Islet precursor cell (in vitro differentiated cells): ENCODE measurements at places on chromosomes 13 and 19.

DNA sequence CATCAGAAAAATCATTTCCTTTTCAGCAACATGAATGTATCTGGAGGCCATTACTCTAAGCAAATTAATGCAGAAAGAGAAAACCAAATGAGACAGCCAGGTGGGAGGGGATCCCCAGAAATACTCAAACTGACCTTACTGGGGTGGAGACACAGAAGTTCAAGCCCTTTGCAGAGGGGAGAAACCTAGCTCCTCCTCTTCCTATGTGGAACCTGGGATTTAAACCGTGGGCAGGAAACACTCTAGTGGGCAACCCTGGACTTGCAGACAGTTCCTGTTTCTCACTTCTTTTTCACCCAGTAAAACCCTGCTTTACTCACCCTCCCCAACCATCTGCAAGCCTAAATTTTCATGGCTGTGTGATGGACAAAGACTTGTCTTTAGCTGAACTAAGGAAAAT, 61.3 kb downstream of the SLITRK6 start:
- DNase-seq: no peak

- DNase-seq: no peak
These were observed 53.3 kb downstream of the SOX21 start for GRCh38 chr13:94658926-94659597.

GRCh38 chr19:13670846-13671245, 93.5 kb upstream of the MRI1 start:
- DNase-seq: no peak

GRCh38 chr19:47110521-47111005, 3.0 kb downstream of the ZC3H4 start:
- DNase-seq: no peak

DNA sequence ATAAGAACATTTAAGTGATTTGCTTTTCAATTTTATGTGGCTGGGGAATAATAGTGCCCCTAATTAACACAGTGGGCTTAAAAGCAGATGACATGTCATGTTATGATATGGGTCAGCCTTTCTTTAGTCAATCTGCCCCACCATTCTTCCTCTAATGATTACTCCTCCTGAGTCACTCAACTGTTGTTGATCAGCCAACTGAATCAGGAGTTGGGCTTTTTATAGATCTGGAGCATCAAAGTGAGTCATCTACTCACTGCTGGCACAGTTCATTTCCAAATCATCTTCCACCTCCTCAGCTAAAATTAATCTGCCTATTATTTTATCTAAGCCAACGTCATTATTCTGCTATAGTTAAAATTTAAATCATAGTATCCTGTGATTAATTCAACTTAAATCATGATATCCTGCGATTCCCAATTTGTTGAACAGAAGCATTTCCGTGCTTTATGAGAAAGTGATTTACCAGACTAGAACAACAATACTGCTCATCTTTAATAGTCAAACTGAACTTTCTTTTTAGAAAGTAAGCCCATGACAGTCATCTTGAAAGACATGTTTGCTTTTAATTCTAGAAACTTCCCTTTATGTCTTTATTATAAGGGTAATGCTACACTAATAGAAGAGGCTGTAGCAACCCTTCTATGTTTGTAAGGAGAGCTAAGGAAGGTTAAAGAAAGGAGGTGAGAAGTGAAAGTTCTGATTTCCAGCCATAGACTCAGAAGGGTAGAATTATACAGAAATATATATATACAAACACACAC, 551.4 kb downstream of the TBC1D4 start:
- DNase-seq: no peak

DNA sequence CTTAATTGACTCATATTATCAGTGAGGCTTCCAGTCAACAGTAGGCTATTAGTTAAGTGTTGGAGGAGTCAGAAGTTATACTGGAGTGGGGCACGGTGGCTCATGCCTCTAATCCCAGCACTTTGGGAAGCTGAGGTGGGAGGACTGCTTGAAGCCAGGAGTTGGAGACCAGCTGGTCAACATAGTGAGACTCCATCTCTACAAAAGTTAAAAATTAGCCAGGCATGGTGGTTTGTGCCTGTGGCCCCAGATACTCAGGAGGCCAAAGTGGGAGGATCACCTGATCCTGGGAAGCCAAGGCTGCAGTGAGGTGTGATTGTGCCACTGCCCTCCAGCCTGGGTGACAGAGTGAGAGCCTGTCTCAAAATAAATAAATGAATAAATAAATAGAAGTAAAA, 53.2 kb downstream of the COMP start:
- DNase-seq: no peak

DNA sequence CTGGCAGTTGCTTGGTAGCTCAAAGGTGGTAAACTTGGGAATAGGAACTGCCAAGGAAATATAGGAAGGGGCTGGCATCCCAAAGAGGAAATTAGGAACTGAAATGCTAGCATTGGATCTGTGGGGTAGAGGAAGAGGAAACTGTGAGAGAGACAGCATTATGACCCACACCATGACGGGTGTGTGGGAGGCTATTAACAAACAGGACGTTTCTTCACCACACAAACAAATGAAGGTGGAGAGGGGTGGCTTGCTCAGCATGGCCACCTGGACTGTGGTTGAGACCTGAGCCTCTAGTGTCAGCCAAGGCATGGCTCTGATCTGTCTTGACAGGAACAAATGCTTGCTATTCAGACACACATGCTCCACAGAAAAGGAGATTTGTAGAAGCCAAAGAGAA, 178.2 kb downstream of the B3GLCT start:
- DNase-seq: no peak
